ENCODE measurements at places on chromosomes 12 and 14. TPM values are rescaled to one million over a fixed set of nuclear protein-coding genes. Genes with fewer than 3 reads are reported as not detected.

Gene ETFBKMT
- 2.4 TPM for total RNA-seq

Gene NPC2
- 307 TPM for total RNA-seq

Gene CATSPERB
- 0.23 TPM for total RNA-seq

DNA sequence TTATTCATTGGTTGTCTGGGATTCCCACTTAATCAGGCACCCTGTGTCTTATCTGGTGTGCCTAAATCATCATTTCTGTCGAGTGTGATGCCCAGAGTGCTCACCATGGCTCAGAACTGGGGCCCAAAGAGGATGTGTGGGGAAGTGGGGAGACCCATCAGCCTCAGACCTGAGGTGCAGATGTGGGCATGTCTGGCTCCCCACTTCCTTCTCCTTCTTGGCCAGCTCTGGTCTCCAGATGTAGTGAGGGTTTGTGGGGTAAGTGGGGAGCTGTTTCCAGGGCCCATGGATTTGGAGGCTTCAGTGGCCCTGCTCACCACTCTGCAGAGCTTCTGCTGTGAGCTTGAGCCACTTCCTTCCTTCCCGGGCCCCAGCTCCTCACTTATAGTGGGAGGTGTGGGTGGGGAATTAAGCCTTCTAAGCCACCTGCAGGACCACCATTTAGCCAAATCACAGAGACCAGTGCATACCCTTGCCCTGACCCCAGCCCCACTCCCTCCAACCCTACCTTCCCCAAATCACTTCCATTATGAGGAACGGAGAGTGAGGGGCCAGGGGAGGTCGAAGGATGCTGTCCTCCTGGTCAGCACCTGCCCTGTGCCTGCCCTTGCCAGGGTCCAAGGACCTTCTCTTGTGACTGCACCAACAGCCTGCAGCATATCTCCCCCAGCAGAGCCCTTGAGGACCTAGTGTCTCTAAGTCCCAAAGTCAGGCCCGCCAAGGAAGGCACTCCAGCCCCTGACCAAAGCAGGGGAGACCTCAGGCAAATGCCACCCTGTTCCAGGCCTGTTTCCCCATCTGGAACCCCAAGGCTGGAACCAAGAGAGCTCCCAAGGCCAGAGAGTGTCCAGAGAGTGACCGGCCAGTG is 278.2 kb upstream of the RTL1 start:
- H3K4me1 ChIP-seq: no peaks in the 10 kb centered on the region
- peak; percentile 61 for DNase-seq
- H3K36me3 ChIP-seq: no peaks in the 10 kb centered on the region
- no peak overlapping the region for H3K4me3 ChIP-seq
- no peak overlapping the region for H3K27ac ChIP-seq
- peaks cover 28% of the 10 kb centered on the region for H3K27me3 ChIP-seq

- DNase-seq: no peak
- H3K36me3 ChIP-seq: no peaks in the 10 kb centered on the region
- H3K4me3 ChIP-seq: peak within 1 kb of the TSS; percentile 27
- H3K27ac ChIP-seq: no peak within 1 kb of the TSS
Observed at GRCh38 chr12:13981296-13981962, at the start of gene GRIN2B. GRIN2B (minus strand) TSS chr12:13981602; CDS start chr12:13866208, 115,394 bp downstream.

- H3K27me3 ChIP-seq: no peaks in the 10 kb centered on the region
- H3K36me3 ChIP-seq: peaks cover under 1% of the 10 kb centered on the region
- no peak for DNase-seq
- H3K4me3 ChIP-seq: no peak overlapping the region
- no peak overlapping the region for H3K27ac ChIP-seq
- H3K4me1 ChIP-seq: no peaks in the 10 kb centered on the region
Observed at GRCh38 chr14:90412058-90412457, 15.2 kb downstream of the CALM1 start.

GRCh38 chr12:96099421-96099820 is 64.0 kb upstream of the LTA4H start:
- H3K36me3 ChIP-seq: no peaks in the 10 kb centered on the region
- H3K4me1 ChIP-seq: no peaks in the 10 kb centered on the region
- DNase-seq: no peak
- H3K27me3 ChIP-seq: no peaks in the 10 kb centered on the region
- no peak overlapping the region for H3K27ac ChIP-seq
- no peak overlapping the region for H3K4me3 ChIP-seq

- DNase-seq: no peak
- H3K36me3 ChIP-seq: no peaks in the 10 kb centered on the region
- H3K27ac ChIP-seq: peak overlapping the region; percentile 3
- no peaks in the 10 kb centered on the region for H3K27me3 ChIP-seq
- H3K4me1 ChIP-seq: peaks cover 25% of the 10 kb centered on the region
- H3K4me3 ChIP-seq: no peak overlapping the region
Observed at GRCh38 chr12:93766796-93767523, 89.8 kb downstream of the CRADD start.

DNA sequence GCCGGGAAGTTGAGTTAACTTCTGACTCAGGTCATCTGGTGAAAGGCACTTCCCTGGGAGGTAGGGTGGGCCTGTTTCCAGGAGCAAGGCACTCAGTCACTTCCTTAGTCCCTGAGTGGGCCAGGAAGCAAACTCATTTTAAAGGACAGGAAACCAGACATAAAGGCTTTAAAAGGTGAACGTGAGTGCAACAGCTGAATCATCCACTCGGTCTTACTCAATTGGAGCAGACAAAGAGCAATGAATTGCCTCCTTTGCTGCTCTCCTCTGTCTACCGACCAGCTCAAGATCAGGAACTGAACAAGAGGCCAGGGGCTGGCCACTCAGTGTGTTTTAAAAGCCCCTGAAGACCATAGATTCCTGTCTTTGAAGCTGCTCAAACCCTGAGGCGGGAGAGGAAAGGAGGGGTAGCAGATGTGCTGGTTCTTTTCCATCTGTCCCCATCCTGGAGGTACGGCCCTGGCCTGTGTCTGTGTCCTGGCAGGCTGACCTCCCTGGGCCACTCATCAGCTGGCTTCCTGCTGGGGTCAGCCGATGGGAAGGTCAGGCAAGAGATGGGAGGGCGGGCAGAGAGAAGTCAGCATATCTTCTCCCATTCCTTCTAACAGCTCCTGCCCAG is 148.9 kb downstream of the PPM1H start:
- no peaks in the 10 kb centered on the region for H3K36me3 ChIP-seq
- no peaks in the 10 kb centered on the region for H3K27me3 ChIP-seq
- no peak overlapping the region for H3K4me3 ChIP-seq
- peaks cover 11% of the 10 kb centered on the region for H3K4me1 ChIP-seq

- no peak overlapping the region for H3K27ac ChIP-seq
- no peaks in the 10 kb centered on the region for H3K4me1 ChIP-seq
- no peaks in the 10 kb centered on the region for H3K36me3 ChIP-seq
- H3K4me3 ChIP-seq: no peak overlapping the region
- DNase-seq: no peak
- no peaks in the 10 kb centered on the region for H3K27me3 ChIP-seq
Observed at GRCh38 chr14:42143114-42143513, 536.4 kb downstream of the LRFN5 start.

DNA sequence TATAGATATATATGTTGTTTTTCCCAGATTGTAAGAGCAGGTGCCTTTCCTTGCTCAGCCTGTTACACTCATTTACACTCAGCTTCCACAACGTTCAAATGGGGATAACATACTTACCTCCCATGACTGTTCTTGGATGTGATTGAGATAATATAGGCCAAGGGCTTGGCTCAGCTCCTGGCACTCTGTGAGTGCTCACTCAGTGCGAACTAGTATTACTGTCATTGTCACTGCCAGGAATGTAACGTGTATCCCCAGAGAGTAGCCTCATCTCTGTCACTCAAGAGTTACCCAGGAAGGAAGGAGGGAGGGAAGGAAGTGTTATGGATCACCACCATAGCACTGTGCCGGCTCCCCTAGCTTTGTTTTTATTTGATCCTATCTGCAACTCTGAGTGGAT is 307.9 kb downstream of the PDZRN4 start:
- no peaks in the 10 kb centered on the region for H3K27me3 ChIP-seq
- DNase-seq: no peak
- H3K36me3 ChIP-seq: no peaks in the 10 kb centered on the region
- H3K4me1 ChIP-seq: no peaks in the 10 kb centered on the region
- no peak overlapping the region for H3K27ac ChIP-seq
- no peak overlapping the region for H3K4me3 ChIP-seq

GRCh38 chr14:40204441-40205175 is 772.4 kb upstream of the FBXO33 start:
- no peak for DNase-seq
- no peaks in the 10 kb centered on the region for H3K4me1 ChIP-seq
- H3K4me3 ChIP-seq: no peak overlapping the region
- no peak overlapping the region for H3K27ac ChIP-seq
- H3K36me3 ChIP-seq: no peaks in the 10 kb centered on the region

DNA sequence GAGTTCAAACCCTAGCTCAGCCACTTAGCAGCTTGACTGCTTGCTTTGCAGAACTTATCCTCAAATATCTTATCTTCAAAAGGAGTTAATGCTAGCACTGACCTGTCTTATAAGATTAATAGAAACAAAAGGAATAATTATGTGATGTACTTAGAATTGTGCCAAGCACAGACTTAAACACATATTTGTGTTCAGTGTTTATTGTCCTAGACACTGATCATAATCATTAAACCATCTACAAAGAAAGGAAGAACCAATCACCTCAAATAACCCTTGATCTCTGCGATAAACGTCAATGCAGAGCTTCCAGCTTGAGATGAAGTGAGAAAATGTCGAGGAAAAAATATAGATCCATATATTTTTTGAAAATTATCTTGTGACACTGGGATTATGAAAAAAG is 73.1 kb downstream of the ATXN7L3B start:
- H3K27ac ChIP-seq: no peak overlapping the region
- no peaks in the 10 kb centered on the region for H3K36me3 ChIP-seq
- H3K4me3 ChIP-seq: no peak overlapping the region
- H3K27me3 ChIP-seq: no peaks in the 10 kb centered on the region
- no peaks in the 10 kb centered on the region for H3K4me1 ChIP-seq

GRCh38 chr12:29230800-29231560 is 81.9 kb downstream of the FAR2 start:
- H3K4me1 ChIP-seq: no peaks in the 10 kb centered on the region
- H3K36me3 ChIP-seq: no peaks in the 10 kb centered on the region
- H3K27me3 ChIP-seq: no peaks in the 10 kb centered on the region

- no peak for DNase-seq
- H3K36me3 ChIP-seq: no peaks in the 10 kb centered on the region
- no peak overlapping the region for H3K27ac ChIP-seq
- H3K4me1 ChIP-seq: peaks cover 26% of the 10 kb centered on the region
Observed at GRCh38 chr12:94872007-94872653, 131.4 kb downstream of the NDUFA12 start.

GRCh38 chr14:68166731-68167382 is 347.3 kb downstream of the RAD51B start:
- no peaks in the 10 kb centered on the region for H3K36me3 ChIP-seq
- H3K27me3 ChIP-seq: no peaks in the 10 kb centered on the region
- H3K4me1 ChIP-seq: peaks cover 18% of the 10 kb centered on the region
- no peak for DNase-seq

DNA sequence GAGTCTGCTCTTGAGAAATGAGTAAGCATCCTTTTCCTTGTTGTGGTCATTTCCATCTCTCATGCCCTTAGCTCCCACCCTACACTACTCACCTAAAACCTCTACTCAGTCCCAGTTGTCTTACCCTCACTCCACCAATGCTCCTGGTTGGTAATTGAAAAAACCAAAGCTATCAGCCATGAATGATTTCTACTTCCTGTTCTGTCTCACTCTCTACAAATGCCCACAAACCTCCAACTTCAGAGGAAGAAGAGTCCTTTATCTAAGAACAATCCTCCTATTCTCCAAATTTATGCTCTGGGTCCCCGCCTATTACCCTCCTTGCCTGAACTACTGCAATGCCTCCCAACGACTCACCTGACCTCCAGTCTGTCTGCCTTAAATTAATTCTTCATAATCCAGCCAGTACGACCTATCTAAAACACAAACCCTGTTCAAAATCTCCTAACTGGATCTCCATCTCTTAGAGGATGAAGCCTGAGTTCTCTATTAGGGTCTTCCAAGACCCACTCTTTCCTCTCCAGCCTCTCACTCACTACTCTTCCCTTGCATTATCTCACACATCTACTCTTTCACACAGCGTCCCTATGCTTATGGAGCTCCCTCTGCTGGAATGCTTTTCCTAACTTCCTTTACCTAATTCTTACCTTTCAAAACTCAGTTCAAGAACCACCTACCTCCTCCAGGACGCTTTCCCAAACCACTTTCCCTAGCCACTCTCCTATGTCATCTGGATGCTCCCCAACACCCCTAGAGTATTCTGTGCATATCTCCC is 2.2 kb downstream of the DHRS1 start:
- no peak overlapping the region for H3K4me3 ChIP-seq
- H3K27ac ChIP-seq: no peak overlapping the region
- H3K4me1 ChIP-seq: peaks cover 44% of the 10 kb centered on the region
- no peaks in the 10 kb centered on the region for H3K27me3 ChIP-seq
- DNase-seq: no peak

DNA sequence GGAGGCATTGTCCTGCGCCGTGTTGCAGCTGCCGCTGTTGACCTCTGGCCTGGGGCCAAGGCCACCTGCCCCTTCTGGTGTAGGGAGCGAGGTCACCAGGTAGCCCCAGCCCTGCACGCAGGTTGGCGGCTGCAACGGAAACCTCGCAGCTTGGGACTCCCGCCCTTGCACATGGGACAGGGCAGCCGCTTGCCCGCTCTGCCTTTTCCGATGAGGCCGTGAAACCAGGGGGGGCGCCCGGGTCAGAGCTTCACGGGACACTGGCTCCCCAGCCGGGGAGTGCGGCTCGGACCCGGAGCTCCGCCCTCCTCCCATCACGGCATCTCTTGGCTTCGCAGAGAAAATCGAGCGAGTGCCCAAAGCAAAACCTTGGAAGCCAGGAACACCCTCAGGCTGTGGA is 25.4 kb downstream of the DNAH10 start:
- no peak for DNase-seq
- H3K27me3 ChIP-seq: no peaks in the 10 kb centered on the region

DNA sequence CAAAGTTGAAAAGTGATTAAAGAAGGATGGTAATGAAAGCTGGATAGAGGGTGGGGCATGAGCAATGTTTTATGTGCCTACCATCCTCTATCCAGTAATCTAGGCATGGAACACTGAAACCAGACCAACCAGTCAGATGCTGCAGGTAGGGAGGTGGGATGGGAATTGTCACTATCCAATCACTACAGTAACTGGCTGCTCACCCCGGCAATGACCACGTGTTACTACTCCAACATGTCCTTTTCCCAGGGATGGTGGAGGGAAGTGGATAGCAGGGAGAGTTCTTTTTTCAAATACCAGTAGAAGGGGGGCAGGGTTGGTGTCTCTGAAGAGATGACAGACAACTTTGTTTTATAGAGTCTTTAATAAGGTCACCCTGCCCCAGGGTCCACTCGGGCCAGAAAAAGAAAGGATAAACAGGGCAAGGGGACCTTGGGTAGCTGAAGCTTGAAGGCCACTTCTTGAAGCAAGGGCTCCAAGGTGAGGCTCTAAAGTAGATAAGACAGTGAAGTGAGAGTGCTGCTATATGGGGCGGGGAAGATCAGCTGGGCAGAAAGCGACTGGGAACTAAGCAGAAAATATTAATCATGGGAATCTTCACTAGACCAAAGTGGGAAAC is 14.7 kb upstream of the CDH24 start:
- no peaks in the 10 kb centered on the region for H3K27me3 ChIP-seq
- DNase-seq: no peak
- H3K36me3 ChIP-seq: peaks cover 59% of the 10 kb centered on the region
- H3K4me3 ChIP-seq: peak overlapping the region; percentile 72
- H3K4me1 ChIP-seq: peaks cover 52% of the 10 kb centered on the region
- peak overlapping the region; percentile 87 for H3K27ac ChIP-seq
